Motor neuron (in vitro differentiated cells): ENCODE measurements at places on chromosomes 13 and 19. TPM values are rescaled to one million over a fixed set of nuclear protein-coding genes. Genes with fewer than 3 reads are reported as not detected.

DNA sequence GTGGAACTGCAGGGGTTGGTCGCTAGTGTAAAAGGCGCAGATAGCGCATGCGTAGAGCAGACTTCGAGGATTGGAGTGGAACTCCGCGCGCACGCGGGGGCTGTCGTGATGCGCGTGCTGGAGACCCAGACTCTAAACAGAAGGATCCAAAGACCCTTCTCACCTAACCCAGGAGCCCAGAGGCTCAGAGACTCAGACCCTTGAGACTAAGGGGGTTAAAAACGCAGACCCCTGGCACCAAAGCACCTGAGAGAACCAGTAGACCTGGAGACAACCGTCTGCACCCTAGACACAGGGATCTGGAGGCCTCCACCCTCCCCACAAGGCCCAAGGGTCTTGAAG, 567 bp upstream of the CTU1 start:
- ATAC-seq = peak; percentile 51

DNA sequence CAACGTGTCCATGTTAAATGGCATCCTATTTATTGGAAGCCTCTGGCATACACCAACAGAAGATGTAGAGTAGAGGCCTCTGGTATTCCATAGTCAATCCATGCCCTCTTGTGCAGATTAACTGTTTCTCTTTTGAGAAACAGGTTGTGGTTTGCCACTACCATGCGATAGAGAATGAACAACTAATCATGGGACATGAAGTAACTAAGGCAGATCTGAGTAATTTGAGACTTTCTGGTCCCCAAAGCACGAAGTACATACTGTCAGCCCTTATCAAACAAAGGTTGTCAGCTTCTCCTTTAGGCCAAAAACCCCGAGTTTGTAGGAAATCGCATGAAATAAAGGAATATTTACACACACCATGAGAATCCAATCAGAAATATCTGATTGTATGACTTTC, 3.6 kb downstream of the ZNF121 start:
- no peak for ATAC-seq

DNA sequence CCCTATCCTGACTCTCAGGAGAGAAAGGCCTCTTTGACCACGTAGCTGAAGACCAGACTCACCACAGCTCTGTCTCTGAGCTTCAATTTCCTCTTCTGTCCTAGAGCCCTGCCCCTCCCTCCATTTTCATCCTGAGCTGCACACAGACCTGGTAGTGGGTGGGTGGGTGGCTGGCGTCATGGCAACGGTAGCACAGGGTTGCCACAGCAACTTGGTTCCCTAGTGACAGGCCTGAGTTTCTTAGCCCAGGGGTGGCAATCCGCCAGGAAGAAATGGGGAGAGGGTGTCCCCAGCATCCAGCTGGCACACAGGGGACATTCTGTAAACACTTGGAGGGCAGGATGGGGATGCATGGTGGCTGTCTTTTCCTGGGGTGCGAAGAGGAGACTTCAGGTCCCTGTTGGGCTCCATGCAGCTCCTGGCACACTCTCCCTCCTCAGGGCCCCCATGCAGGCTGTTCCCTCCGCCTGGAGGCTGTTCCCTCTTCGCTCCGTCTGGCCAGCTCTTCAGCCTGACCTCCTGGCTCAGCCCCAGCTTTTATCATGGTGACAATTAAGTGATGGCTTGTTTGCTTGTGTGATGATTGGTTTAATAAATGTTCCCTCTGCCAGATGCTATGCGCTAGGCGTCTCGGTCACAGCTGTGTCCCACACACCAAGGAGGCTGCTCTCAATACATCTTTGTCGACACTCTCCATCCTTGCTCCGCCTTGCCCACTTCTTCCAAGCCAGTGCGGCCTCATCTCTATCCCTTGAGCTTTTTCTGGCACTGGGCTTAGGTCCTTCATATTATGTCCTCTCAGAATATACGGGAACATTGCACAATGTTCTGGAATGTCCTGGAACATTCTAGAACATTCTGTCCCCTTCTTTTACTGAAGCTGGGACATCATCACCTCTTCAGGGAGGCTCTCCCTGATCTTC, 7.4 kb upstream of the KLHL26 start:
- ATAC-seq = no peak

- no peak for ATAC-seq
Observed at GRCh38 chr13:65488606-65489005, 1741.5 kb downstream of the PCDH9 start.

IGSF23 gene
- total RNA-seq = not detected in 2 replicates

DNA sequence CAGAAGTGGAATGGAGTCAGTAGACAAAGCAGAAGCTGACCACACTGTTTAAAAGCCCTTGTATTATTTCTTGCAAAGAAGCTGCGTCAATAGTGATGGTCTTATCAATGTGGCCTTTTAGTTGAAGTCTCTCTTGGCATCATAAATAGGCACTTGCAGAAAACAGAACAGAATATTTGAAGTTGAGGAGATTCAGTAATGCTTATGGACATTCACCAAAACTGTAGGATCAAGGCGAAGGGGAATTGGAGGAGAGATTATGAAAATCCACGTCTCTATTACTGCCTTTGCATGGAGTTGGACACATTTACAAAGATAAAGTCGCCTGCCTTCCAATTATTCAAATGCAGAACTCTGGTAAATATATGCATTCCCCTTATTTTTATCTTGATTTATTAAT, 1482.8 kb downstream of the EFNB2 start:
- ATAC-seq = no peak

DNA sequence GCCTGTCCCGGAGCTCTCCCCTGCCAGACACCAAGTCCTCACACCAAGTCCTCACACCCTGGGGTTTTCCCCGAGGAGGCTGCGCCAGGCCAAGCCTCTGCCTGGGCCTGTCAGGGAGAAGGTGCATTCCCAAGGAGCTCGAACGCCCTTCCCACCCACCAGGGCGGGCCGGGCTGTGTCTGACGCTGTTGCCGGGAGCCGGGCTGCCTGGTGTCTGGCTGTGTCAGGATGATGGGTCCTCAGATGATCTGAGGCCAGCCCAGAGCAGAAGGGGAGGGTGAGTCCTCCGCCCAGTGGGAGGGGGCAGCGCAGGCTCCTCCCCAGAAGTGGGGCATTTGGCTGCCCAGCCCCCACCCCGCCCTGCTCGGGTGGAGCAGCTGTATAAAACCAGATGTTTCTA, 2.3 kb upstream of the HAS1 start:
- ATAC-seq = peak; percentile 83

HSH2D gene
- 1.5 TPM in 1 of 2 replicates, not detected in the other for total RNA-seq

- ATAC-seq = peak; percentile 87
Observed at GRCh38 chr13:28401303-28402056, 93.4 kb downstream of the FLT1 start.

DNA sequence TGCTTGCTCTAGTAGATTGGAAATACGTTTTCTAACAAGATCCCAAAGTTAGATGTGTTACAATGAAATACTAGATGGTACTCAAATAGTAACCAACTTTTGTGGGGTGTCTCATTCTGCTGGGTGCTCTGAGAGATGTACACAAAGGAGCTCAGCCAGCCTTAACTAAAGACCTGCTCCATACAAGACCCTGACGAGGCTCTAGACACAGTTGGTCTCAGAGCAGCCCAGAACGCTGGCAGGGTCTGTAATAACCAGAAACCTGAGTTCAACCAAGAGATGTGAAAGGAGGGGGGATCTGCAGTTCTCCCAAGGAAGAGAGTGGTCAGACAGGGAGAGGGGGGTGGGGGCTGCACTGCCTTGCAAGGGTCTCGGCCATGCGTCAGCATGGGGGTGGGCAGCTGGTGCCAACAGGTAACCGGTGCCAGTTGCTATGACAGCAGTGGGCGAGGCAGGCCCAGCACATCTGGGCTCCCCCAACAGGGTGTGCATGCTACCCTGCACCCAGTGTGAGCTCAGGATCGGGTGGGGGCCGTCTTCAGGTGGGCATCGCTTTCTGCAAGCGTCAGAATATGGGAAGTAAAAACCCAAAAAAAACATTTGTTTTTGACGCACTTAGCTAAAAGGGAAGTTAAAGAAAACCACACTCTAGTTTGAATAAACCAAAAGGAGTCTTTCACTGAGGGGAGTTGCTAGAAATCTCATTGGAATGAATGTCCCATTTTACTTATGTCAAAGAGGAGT, 68.0 kb upstream of the GPR183 start:
- no peak for ATAC-seq

DLL3 gene
- total RNA-seq = 0.53 and 0.66 TPM in 2 replicates

DCLK1 gene
- 50.0 and 51.0 TPM in 2 replicates for total RNA-seq

GRCh38 chr13:41462427-41462826, 5.1 kb downstream of the RGCC start:
- no peak for ATAC-seq

VSTM2B gene
- total RNA-seq = 3.5 and 4.9 TPM in 2 replicates

DNA sequence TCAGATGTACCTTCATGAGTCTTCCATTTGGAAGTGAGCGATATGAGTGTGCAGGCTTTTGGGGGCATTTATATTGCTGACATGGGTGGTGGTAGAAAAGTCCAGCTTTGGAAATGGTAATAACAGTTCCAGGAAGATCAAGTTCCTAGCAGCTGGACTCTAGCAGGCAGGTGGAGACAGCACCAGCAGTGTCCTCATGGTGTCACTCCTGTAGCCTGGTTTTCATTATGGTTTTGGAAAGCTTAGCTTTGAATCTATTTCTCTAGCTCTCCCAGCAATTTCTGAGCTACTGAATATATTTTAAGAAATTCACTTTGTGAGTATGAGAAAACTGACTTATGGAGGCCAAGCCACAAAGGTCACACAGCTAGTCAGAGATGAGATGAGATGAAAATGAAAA, 523.2 kb upstream of the HTR2A start:
- ATAC-seq = no peak

DNA sequence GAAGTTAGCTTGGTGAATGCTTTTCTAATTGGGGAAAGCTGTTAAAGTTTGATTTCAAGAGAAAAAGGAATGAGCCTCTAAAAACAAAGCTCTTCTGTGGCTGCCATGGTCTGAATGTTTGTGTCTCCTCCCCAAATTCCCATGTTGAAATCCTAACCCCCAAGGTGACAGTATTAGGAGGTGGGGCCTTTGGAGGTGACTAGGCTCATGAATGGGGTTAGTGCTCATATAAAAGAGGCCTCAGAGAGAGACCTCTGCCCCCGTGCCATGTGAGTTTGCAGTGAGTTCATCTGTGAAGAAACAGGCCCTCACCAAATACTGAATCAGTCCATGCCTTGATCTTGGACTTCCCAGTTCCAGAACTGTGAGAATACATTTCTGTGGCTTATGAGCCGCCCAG, 56.5 kb downstream of the ARHGEF7 start:
- ATAC-seq = no peak

DNA sequence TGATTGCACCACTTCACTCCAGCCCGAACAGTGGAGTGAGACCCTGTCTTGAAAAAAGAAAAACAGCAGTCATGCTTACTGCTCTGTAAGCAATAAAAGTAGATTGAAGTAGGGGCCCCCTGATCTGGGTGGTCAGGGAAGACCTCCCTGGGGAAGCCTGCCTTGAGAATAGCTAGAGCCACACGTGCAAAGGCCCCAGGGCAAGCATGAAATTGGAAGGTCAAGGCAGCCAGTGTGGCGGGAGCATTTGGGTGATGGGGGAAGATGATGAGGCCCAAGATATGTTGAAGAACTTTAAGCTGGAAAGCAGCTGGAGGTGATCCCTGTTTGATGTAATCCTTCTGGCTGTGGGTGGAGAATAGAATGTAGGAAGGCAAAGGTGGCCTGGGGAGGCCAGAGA, 104.4 kb downstream of the SIPA1L3 start:
- no peak for ATAC-seq

DNA sequence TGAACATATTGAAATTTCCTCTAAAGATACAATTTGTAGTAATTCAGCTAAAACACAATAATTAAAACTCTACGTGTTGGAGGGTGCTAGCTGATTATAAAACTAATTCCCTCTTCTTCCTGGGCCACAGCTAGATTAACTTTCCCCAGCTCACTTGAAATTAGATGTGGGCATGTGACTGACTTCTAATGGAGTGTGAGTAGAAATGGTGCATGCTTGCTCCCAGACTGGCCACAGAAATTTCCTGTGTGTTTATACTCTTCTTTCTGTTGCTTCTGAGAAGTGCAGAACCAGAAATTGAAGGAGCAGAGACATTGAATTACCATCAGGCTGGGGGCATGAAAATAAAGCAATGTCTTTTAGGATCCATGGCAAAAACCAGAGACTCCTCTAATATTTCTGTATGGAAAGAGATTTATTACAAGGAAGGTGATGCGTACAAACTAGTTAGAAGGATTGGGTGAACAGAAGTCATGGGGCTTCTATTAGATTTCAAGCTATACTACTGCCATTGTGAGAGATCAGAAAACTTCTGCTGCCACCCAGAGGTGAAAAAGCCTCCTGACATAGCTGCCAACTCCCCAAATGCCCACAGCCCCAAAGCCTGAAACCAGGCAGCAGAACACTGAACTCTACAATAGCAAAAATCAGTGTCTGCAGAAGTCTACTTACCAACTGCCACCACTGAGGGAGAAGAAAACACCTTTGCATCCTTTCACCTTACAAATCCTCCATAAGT, 379.2 kb upstream of the MIR17HG start:
- ATAC-seq = no peak

DNA sequence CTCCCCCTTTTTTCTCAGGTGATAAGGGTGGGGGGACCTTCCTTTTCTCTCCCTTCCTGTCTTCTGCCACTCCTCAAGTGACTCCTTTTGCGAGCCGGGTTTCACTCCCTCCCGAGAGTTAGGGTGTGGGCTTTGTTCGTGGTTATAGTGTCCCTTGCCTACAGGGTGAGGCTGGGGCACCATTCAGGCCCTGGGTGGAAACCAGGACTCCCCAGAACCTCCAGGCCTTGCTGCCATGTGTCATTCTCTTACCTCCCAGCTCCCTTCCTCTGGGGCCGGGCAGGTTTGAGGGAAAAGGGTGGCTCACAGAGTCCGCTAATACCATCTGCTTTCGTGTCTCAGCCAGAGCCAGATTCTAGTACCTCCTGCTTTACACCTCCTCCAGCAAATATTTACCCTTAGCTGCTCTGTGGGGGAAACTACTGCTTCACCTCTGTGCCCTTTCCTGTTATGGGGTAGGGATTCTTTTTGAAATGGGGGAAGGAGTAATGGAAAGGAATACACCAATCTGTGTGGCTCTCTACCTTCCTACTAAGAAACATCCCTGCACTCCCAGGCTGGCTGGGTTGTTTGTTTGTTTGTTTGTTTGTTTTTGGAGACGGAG, 2.8 kb downstream of the ACTN4 start:
- ATAC-seq = no peak

DNA sequence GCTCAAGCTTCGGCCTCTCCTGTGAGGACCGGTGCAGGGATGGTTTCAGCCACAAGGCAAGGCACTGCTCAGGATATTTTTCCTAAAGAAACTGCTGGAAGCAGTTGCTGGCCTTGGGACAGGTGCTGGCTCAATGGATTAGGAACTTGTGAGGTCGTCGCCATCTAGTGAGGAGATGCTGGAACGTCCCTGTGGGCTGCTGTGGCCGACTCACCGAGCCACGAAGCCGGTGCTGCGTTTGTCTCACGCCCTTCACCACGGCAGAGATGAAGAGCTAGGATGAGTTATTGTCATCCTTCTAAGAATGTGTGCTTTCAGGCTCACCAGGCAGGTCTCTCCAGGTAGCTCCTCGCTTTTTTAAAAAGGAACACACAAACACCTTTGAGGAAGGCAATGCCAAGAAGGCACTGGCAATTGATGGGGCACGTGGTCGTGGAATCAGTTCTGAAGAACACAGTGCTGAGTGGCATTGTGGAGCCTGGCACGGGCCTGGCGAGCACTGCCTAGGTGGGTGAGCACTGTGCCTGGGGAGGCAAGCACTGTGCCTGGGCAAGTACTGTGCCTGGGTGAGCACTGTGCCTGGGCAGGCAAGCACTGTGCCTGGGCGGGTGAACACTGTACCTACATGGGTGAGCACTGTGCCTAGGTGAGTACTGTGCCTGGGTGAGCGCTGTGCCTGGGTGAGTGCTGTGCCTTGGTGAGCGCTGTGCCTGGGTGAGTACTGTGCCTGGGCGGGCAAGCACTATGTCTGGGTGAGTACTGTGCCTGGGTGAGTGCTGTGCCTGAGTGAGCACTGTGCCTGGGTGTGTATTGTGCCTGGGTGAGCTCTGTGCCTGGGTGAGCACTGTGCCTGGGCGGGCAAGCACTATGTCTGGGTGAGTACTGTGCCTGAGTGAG, 140.4 kb downstream of the TEX29 start:
- peak; percentile 68 for ATAC-seq
